Activated CD8-positive, alpha-beta memory T cell treated with anti-CD3 and anti-CD28 coated beads for 1 hour (primary cell): ENCODE measurements at places on chromosomes 6 and 20.

- no peak for DNase-seq
Measured at GRCh38 chr20:60203451-60203850, 245.2 kb downstream of the CDH26 start.

- no peak for DNase-seq
Measured at GRCh38 chr6:43876602-43877001, 106.6 kb downstream of the VEGFA start.

GRCh38 chr6:88865275-88865674 is 98.1 kb downstream of the RNGTT start:
- no peak for DNase-seq

- DNase-seq: no peak
Measured at GRCh38 chr6:152981989-152982903, 595 bp downstream of the FBXO5 start.

GRCh38 chr6:109096208-109096607 is 901 bp downstream of the CEP57L1 start:
- DNase-seq: no peak

GRCh38 chr20:35506179-35506578 is 23.3 kb downstream of the C20orf173 start:
- no peak for DNase-seq

GRCh38 chr20:56616716-56617115 is 12.4 kb upstream of the TFAP2C start:
- no peak for DNase-seq

DNA sequence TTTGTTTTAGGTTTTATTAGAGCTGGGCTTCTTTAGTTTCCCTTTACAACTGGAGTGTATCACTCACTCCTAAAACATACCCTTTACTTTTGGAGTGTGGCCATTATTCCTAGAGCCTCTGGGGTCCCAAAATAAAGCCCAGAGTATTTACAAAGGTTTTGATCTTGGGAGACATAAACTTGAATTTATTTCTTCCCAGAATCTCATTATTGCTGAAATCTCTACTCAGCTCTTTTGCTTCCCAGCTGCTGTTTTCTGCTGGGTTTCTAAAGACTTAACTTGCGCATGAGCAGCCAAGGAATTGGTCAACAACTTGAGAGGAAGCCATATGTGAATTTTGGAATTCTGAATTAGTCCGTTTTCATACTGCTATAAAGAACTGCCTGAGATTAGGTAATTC is 94.5 kb upstream of the NRSN1 start:
- no peak for DNase-seq

DNA sequence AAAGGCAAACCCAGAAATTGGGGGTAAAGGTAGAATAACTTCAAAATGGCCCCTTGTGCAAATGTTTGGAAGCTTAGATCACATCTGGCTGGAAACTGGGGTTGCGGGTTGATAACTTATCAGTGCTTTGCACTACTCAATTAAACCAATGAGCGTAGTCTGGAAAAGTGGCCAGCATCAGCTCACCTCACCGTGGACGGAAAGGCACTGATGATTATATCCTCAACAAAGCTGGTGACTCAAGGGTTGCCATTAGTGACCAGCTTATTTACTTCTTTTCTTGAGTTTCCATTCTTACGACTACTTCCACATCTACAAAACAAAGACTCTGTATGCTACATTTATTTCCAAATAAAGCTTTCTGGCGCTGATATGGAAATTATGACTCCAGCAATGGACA is 198.5 kb upstream of the HEY2 start:
- no peak for DNase-seq

- no peak for DNase-seq
Measured at GRCh38 chr6:43082806-43083655, 6.9 kb downstream of the PTK7 start.

- DNase-seq: no peak
Measured at GRCh38 chr6:101458336-101458735, 64.8 kb downstream of the GRIK2 start.

- DNase-seq: no peak
Measured at GRCh38 chr20:34033903-34034302, 40.2 kb downstream of the RALY start.

GRCh38 chr6:148419430-148419829 is 76.8 kb downstream of the SASH1 start:
- DNase-seq: no peak

DNA sequence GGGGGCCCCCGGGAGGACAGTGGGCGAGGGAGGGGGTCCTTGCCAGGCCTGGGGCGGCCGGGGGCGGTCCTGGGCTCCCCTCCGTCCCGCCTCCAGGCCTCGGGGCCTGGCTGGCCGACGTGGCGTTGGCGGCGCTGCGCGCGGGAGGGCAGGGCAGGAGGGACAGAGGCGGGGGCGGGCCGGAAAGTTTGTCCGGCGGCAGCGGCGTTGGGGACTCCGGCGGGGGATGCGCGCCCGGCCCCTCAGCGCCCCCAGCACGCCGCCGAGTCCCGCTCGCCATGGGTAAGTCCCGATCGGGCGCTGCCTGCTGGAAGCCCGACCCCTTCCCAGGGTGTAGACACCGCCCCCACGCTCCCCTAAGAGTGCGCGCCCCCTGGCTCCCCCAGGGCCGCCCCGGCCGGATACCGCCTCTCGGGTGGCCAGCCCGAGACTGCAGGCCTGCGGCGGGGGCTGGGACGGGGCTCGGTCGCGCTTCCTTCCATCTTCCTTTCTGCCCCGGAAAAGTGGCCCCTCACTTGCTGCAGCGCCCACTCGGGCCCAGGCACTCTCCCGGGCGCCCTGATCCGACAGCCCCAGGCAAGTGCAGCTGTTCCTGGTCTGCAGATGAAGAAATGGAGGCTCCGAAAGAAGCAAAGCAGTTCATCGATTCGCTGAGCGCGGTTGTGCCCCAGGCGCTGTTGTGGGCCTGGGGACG is at the start of gene SLC2A10:
TSS of gene SLC2A10 (plus strand) at position 191 of the 694 bp plus-strand sequence. CDS start at position 279, 88 bp downstream.
- no peak for DNase-seq

GRCh38 chr20:25059866-25060465 is 2.0 kb upstream of the ACSS1 start:
- no peak for DNase-seq
